ENCODE measurements at places on chromosomes 6 and 20. TPM values are rescaled to one million over a fixed set of nuclear protein-coding genes. Genes with fewer than 3 reads are reported as not detected.

The TRIM15 gene
- polyA plus RNA-seq = not detected

The ADGRF5 gene
- polyA plus RNA-seq = 11.7 TPM

The EDN3 gene
- polyA plus RNA-seq = 9.1 TPM

The PCIF1 gene
- polyA plus RNA-seq = 49.9 TPM

The CEP85L gene
- 7.7 TPM for polyA plus RNA-seq
